Myocyte (in vitro differentiated cells): ENCODE measurements at places on chromosomes 5 and 9. TPM values are rescaled to one million over a fixed set of nuclear protein-coding genes. Genes with fewer than 3 reads are reported as not detected.

GRCh38 chr5:72883850-72884249 is 67.4 kb downstream of the TNPO1 start:
- no peak for DNase-seq

DNA sequence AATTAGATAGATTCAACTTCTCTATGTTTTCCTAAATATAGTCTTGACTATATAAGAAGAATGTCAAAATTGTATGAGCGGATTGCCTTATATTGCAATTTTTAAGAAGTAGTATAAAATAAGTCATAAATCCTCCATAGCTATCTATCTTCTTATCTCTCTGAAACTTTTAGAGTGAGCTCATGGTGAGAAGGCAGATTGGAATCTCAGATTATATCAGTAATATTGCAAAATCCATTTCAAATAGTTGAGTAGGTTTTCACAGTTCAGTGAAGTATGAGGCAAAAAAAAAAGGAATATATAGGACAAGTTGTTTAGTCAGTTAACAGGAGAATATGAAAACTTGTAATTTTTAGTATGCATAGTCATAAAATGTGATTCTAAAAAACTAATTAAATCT is 156.4 kb downstream of the FAM174A start:
- DNase-seq: no peak

DNA sequence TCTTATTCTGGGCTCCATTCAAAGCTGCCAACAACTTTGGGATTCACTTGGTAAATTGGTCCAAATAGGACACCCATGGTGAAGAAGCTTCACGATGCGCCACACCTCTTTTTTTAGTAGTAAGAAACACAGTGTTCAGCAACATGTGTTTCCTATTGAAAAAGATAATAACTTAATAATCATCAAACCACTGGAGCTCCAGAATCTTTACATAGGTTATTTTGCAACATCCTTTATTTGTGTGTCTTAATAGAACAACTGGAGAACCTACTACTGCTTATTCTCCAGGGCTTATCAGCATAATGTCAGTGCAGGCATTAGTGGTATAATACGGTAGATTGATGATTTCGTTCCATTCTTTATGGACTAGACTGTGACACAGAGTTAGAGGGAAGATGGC is 63.3 kb upstream of the DAPK1 start:
- no peak for DNase-seq

Gene GPX8
- 83.7 and 90.6 TPM in 2 replicates for total RNA-seq

Gene CORO2A
- 0.16 and 0.78 TPM in 2 replicates for total RNA-seq

Gene NANS
- total RNA-seq: 57.0 and 64.2 TPM in 2 replicates

Gene RORB
- not detected in 2 replicates for total RNA-seq

Gene LVRN
- total RNA-seq: 0.88 and 4.0 TPM in 2 replicates
